ENCODE measurements at places on chromosomes 12 and 14.

GRCh38 chr12:29426498-29426897, 45.5 kb upstream of the ERGIC2 start:
- DNase-seq: no peak

DNA sequence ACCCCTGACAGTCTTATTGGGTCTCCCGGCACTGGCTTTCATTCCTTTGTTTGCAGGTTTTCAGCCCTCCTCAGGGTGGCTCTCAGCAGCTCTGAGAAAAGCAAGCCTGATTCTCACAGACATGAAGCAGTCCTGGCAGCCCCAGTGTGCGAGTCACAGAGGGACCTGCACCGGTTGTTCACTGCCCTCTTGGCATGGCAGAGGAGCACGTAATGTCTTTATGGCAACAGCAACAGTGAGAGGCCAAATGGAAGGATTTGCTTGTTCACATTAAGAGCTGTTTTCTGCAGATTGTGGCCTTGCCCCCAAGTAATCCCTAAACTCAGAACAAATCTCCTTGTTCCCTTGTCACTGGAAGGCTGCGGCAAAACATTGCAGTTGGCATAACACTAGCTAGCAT, 3.4 kb downstream of the KCNA5 start:
- no peak for DNase-seq

DNA sequence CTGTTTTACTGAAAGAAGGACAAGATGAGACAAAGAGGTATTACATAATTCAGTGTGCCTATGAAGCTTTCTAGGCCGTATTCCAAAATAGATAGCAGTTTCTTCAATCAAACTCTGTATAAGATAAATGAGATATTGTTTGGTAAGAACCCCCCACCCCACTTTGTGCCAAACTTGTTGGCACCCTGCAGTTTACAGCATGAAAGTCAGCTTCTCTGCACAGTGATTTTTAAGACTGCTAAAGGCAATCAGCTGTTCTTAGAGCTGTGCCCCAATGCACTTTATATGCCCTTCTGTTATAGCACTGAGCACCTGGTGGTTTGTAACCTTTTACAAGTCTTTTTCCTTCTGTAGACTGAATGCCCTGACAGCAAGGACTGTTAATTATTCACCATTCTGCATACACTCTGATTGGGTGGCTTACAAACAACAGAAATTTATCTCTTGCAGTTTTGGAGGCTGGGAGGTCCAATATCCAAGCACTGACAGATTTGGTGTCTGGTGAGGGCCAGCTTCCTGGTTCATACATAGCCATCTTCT, 76.7 kb downstream of the ANO4 start:
- no peak for DNase-seq

DNA sequence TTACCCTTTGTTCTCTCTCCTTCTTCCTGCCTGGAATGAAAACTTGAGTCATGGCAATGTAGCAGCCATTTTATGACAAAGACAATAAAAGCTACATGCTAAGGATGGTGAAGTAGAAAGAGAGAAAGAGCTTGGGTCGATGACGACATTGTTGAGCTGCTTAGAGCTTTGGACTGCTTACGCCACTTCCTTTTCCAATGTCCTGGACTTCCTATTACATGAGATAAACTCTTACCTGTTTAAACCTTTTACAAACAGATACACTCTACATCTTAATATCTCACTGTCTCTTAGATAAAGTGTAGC, 70.1 kb downstream of the PEBP1 start:
- DNase-seq: no peak

DNA sequence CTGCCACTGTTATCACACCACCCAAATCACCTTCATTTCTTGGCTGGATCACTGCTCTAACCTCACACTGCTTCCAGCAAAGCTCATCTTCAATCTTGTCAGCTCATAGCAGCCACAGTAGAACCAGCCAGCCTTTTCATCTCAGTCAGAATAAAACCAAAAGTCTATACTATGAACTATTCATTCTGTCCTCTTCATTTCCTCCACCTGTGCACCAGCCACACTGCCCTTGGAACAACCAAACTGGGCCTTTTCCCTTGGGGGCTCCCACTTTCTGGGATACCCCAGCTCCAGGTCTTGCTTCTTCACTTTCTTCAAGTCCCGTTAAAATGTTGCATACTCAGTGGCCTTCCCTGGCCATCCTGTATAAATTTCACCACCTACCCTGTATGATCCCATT, 234.4 kb upstream of the DAAM1 start:
- no peak for DNase-seq

DNA sequence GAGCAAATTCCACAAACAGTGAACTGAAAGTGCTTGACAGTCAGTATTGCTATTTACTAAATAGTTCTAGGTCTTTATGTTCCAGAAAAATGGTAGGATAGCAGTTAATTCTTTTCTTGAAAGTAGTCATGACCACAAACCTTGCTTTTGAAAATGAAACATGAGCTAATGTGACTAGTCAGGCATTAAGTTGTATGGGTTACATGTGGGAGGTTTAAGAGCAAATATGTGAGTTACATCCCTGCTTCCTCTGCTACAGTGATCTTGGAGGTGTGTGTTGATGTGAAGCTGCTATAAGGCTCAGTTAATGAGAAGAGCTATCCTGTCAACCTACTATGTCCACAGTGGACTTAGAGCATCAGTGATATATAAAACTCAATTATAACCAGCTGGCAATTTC, 741.6 kb downstream of the FSCB start:
- no peak for DNase-seq

- DNase-seq: no peak
Measured at GRCh38 chr12:12294215-12295005, 27.6 kb upstream of the LRP6 start.

GRCh38 chr14:90703841-90704737, 112.1 kb downstream of the TTC7B start:
- no peak for DNase-seq

DNA sequence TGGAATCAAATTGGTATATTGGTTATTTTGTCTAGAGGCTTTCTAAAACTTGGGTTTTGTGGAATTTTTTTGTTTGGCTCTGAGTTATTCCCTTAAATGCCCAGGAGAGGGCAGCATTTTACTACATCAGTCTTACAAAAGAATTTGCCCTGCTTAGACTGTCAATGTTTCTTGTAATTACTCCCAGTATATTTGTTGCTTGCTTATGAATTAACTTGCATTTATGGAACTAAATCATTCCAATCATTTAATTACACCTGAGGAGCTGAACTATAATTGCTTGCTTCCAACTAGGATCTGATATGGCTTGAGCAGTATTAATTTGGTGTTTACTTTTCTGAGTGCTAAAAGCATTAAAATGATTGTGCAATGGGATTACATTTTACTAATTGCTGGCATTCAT, 48.7 kb downstream of the MIPOL1 start:
- DNase-seq: no peak

DNA sequence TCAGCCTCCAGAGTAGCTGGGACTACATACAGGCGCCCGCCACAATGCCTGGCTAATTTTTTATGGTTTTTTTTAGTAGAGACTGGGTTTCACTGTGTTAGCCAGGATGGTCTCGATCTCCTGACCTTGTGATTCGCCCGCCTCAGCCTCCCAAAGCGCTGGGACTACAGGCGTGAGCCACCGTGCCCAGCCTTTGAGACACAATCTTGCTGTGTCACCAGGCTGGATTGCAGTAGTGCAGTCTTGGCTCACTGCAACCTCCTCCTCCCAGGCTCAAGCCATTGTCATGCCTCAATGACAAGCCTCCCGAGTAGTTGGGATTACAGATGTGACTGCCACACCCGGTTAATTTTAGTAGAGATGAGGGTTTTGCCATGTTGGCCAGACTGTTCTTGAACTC, 21.3 kb upstream of the STRN3 start:
- no peak for DNase-seq

GRCh38 chr12:33724867-33725266, 285.2 kb upstream of the SYT10 start:
- DNase-seq: no peak

DNA sequence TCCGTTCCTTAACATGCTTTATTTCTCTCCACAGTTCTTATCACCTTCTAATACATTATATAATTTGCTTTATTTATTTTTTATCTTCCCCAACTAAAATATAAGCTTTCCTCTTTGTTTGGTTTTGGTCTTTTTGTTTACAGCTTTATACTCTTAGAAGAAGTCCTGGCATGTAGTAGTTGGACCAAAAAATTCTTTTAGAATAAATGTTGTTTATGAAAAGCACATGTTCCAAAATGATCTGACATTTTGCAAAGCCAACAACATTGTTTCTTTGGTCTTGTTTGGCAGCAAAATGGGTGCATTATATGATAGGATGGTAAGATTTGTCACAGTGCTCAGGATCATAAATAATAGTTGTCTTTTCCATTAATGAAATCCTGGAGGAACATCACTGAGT, 312.5 kb downstream of the LRIG3 start:
- DNase-seq: no peak

DNA sequence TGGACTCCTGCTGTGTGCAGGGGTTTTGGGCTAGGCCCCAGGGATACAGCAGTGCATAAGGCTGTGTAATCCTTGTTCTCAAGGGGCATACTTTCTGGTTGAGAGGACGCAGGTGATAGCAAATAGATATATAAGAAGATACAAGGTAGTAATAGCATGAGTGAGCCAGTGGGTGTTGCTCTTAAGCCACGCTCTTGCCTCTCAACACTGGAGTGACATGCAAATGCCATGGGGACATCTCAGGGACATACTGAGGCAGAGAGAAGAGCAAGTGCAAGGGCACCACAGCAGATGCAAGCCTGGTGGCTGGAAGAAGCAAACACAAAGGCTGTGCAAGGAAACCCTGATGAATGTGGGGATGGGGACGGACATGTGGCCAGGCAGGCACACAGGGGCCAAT, 223.3 kb downstream of the CHST11 start:
- DNase-seq: no peak

DNA sequence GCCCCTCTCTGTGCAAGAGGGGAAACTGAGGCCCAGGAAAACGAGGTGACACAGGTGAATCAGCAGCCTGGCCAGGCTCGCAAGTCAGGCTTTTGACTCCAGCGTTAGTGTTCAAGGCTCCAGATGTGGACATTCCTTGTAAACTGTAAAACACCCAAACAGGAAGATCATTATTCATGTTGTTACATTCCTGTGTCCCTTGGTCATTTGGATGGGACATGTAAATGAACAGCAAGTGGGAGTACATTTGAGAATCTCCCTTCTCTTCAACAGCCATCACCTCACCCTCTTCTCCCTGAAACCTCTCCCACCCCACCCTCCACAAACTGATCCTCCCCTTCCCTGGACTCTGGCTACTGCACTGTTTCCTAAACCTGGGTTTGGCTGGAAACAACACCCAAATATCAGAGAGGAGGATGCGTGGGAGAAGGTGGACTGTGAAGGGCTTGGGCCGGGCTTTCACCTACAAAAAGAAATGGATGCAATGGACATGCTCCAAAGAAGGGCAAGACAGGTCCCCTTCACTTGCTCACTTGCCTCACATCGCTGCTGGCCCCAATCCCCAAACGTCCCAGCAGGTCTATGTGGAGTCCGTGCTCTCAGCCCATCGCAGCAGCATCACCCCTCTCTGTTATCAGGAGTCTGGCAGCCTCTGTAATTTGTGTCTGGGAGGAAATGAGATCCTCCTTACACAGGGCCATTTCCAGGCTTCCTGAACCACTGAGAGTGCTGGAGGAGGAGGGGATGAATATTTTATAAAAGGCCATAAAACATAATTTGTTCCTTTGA, 76.7 kb downstream of the GALNT8 start:
- DNase-seq: no peak

DNA sequence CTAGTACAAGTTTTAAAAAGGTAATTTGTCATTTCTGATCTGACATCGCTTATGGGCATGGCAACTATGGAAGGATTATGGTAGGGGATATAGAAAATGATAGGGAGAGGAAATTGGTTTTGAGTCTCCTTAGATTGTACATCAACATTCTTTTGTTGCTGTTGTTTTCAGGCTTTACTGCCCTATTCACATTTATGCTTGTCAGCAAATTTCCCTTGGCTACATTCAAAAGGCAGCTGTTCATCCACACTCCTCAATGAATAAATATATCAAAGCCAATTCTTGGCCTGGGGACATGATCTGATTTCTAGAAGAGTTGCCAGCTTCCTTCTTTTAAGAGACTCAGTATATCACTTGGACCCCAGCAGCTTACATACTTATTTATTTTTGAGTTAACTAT, 283.4 kb downstream of the CEP128 start:
- DNase-seq: no peak

- DNase-seq: no peak
Measured at GRCh38 chr12:46493150-46493833, 120.7 kb upstream of the SLC38A2 start.

DNA sequence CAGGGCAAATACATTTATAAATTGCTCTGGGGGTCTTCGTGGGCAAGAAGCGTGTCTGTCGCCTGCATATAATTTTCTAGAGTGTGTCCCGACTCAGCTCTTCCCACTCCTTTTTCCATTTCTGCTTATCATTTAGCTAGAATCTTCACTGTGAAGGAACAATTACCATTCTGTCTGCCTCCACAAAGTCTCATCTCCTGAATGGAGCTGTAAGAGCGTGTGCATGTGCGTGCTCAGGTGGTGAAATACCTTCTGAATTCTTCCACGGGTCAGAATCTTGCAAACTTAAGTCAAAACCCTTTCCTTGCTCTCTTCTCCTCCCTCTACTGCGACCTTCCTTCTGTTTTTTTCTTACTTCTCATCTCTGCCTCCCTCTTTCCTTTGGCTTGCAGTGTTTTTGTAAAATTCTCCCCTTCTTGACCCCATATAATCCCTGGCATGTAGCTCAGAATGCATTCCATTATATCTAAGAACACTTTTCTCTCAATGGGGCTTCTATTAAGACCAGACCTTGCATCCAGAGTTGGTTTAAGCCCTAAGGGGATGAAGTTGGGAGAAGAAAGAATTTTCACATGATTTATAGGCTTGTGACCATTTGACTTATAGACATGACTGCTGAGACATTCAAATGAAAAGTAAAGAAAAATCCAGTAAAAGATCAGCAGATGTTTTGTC, 25.0 kb upstream of the GSG1 start:
- no peak for DNase-seq

DNA sequence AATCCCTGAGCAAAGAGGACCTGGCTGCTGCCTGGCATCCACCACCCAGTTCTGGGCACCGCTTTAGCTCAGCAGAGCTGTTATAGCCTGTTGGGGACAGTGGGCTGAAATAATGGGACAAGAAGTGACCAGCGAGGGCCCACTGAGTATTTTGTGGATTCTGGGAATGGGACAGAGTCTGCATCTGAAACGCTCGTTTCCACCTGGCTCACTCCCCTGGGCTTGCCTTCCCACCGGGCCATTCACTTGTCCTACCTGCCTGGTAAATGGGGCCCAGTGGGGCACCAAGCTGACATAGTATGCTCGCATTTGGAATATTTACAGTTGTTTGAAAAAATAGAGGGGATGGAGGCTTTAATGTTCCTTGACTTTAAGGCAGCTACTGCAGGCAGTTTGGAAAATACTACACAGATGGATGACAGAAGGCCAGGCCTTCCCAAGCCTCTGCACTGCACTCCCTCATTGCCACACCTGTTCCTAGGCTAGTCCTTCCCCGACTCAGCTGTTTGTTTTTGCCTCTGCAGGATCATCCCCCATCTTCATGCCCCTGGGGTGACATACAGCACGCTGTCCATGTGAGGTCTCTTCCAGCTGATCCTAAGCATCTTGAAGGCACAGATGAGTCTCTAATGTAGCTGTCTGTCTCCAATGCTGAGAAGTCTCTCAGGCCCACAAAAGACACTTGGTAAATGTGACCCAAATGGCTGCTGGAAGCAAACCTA, 61.3 kb upstream of the DICER1 start:
- no peak for DNase-seq
